ENCODE measurements at places on chromosomes 4 and X. TPM values are rescaled to one million over a fixed set of nuclear protein-coding genes. Genes with fewer than 3 reads are reported as not detected.

FGF13 gene
- total RNA-seq, result not detected

PAGE2 gene
- total RNA-seq, result not detected

SPANXA2 gene
- total RNA-seq, result not detected

PRKG2 gene
- total RNA-seq, result 4.1 TPM

ADGRL3 gene
- 2.7 TPM for total RNA-seq

ZNF182 gene
- total RNA-seq, result 1.7 TPM

KIF4A gene
- total RNA-seq, result 1.4 TPM

STK32B gene
- 1.7 TPM for total RNA-seq

PPP4R3C gene
- total RNA-seq, result not detected

MAN2B2 gene
- total RNA-seq, result 35.3 TPM

MAGEB10 gene
- total RNA-seq, result not detected

TCP11X2 gene
- not detected for total RNA-seq

SYNPO2 gene
- total RNA-seq, result 9.0 TPM

BTK gene
- not detected for total RNA-seq

Data from cardiac ventricle fibroblast (primary cell).